ENCODE measurements at places on chromosomes 16 and 17.

DNA sequence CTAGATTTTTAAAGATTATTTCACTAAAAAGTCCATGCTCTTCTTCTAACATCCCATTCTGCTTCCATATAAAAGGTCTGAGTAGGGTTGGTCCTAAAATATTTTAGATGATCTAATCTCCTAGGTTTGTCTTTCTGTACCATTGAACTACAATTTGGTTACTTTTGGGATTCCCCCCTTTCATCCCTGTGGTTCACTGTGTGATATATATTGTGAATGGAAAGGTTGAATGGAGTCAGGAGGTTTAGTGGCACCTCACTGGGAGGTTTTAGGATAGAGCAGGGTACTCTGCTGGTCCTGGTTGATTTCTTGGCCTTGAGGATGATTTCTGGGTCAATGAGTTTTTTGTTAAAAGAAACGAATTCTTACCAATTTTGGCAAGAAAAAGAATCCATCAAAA lies 29.5 kb downstream of the MAP2K6 start:
- no peak for DNase-seq

GRCh38 chr16:715477-716199 lies 720 bp downstream of the METRN start:
- DNase-seq = peak; percentile 59

GRCh38 chr16:16017812-16018211 lies 68.4 kb downstream of the ABCC1 start:
- no peak for DNase-seq

GRCh38 chr17:77686903-77687302 lies 271.6 kb upstream of the TNRC6C start:
- no peak for DNase-seq

DNA sequence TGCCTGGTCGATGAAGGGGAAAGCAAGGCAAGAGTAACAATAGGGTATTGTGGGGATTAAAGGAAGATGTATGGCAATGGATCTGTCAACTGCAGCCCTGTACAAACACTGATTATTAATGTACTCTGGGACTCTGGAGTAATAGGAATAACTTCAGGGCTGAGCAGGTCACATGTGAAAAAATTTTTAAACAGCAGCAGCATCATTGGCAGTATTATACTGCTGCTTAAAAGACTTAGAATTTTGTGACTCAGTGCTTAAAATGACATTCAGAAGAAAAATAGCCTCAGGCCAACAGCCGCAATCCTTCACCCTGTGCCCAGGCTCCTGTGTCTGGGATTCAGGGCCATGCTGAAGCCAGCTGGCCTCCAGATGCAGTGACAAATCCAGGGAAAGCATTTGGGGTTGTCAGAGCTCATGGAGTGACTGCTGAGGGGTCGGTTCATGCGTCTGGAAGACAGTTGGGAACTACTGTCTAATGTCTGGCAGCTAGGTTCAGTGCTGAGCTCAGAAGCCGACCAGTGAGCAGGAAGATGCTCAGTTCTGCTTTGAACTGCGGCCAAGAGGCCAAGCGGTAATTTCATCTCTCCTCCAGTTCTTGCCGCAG lies 22.2 kb downstream of the TEX2 start:
- DNase-seq = no peak

DNA sequence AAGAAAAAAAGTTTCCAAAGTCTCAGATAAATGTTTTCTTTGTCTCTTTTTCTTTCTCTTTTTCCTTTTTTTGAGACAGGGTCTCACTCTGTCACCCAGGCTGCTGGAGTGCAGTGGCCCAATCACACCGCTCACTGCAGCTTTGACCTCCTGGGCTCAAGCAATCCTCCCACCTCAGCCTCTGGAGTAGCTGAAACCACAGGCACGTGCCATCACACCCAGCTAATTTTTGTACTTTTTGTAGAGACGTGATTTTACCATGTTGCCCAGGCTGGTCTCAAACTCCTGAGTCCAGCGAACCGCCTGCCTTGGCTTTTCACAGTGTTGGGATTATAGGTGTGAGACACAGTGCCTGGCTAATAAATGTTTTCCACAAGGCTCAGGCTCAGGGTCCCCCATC lies 53.3 kb upstream of the KSR1 start:
- DNase-seq = no peak

DNA sequence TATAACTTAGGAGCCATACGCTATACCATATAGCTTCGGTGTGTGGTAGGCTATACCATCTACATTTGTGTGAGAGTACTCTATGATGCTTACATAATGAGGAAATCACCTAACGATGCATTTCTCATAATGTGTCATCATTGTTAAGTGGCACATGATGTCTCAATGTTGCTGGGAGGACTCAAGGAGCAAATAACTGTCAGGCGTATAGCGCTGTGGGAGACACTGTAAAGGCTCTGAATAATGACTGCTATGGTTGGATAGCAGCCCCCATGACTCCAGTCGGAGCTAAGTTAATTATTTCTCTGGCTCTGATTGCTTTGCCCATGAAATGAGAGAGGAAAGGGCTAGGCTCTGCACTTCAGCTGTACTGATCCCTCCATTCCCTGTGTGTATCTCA lies 197.2 kb downstream of the RGS9 start:
- no peak for DNase-seq

DNA sequence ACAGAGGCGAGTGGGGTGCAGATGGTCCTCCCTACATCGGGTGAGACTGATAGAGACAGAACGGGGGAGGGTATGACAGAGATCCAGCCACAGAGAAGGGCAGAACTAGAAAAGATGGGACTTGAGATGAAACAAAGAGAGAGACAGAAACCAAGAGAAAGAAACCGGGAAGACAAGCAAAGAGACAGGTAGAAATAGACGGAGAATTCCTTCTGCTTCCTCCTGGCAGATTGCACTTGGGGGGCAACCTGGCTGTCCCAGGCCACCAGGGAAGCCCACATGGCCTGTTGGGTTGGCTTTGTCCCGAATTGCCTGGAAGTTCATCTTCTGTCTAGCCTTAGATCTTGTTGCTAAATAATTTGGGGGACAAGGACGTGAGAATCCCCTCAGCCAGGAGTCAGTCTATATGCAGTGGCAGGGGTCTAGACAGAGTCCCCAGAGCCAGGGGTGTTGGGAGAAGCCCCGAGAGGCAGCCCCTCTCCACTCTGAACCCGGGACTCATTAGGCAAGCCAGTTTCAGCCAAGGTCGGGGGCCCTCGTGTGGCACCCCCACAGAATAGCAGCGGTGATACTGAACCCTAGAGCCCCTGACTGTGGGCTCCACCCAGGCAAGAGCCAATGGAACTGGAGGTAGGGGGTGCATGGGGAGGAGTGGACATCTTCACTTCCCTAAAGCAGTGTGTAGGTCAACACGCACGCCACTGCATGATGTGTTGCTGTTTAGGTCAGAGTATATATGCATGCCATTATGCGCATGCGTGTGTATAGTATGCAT lies 627 bp upstream of the TSPOAP1 start:
- no peak for DNase-seq

- DNase-seq = no peak
Observed at GRCh38 chr16:49431040-49431439, 57.4 kb downstream of the C16orf78 start.

- peak; percentile 30 for DNase-seq
Observed at GRCh38 chr16:46853713-46854443, 22.9 kb upstream of the C16orf87 start.

- no peak for DNase-seq
Observed at GRCh38 chr17:2975469-2975958, 87.9 kb downstream of the OR1D5 start.

DNA sequence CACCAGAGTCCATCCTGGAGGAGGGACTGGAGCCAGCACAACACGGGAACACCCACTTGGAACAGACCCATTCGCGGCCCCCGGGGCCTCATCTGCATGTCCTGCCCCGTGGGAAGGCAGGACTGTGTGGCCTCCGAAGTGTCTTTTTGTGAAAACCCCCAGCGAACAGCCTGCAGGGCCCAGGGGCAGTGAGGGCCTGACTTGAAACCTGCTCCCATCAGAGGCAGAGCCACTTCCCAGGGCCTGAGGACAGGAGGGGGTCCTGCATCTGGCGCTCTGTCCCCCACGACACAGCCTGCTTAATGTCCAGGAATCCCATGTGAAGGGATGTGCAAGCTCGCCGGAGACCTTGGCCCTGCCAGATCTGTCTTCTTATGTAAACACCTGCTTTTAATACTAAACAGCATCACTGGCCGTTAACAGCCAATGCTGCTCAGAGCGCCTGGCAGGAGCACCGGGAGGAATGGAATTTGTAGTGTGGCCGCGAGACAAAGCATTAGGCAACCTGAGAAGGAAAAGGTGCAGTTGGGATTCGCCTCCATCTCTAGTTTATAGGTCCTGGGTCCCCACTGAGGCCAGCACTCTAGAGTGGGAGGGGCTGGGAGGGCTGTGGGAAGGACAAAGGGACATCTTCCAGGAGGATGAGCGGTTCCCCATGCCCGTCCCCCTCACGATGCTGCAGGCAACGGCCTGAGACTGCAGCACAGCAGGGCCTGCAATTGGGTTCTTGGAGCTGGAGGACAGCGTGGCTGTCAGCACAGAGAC lies 9.6 kb upstream of the EVPL start:
- DNase-seq = no peak

- DNase-seq = no peak
Observed at GRCh38 chr16:69794486-69794885, 32.4 kb downstream of the WWP2 start.

- no peak for DNase-seq
Observed at GRCh38 chr16:85593494-85594221, 19.5 kb upstream of the GSE1 start.

DNA sequence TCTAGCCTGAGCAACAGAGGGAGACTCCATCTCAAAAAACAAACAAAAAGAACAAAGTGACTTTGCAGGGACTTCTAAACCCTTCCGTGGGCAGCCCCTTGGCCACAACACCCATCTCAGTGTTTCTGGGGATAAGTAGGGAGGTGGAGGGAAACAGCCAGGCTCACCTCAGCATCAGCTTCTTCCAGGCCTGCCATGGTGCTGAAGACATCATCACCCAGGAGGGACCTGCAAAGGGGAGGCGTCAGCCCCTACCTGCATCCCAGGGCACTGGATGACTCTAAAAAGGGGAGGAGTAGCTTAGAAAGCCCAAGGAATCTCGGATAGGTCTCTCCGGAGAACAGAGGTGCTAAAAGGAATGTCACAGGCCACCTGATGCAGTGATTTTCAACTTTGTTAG lies 9.8 kb downstream of the FBF1 start:
- DNase-seq = no peak

DNA sequence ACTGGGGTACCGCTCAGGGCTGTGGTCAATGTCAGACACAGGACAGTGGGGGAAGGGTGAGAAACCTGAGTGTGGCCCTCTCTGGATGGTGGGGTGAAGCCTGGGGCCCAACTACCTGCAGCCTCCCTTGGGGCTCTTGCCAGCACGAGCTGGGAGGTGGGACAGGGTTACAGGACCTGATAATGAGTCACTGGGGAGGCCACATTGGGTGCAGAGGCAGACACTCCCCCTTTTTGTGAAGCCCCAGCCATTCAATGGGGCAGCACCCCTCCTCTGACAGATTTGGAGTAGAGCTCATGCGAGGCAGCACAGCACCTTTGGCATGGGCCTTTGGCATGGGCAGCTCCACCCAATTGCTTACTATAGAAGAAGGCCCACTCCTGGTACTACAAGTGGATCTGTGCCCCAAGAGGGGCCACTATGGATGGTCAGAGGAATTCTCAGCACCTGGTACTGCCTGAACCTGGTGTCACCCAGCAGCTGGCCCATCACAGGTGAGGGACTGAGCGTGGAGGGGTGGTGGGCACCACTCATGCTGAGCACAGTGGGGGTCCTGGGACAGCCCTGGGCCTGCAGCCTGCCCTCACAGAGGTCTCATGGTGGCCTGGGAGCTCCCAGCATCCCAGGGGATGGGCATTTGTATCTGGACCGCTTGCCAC lies 45.2 kb upstream of the SMPD3 start:
- DNase-seq = no peak

- DNase-seq = peak; percentile 56
Observed at GRCh38 chr16:53131363-53132071, 76.7 kb downstream of the CHD9 start.

GRCh38 chr16:50173316-50173715 lies 20.2 kb downstream of the TENT4B start:
- DNase-seq = no peak

- peak; percentile 48 for DNase-seq
Observed at GRCh38 chr17:27602721-27603420, 28.1 kb upstream of the LGALS9 start.

- no peak for DNase-seq
Observed at GRCh38 chr17:4220655-4221054, 43.1 kb downstream of the ANKFY1 start.

DNA sequence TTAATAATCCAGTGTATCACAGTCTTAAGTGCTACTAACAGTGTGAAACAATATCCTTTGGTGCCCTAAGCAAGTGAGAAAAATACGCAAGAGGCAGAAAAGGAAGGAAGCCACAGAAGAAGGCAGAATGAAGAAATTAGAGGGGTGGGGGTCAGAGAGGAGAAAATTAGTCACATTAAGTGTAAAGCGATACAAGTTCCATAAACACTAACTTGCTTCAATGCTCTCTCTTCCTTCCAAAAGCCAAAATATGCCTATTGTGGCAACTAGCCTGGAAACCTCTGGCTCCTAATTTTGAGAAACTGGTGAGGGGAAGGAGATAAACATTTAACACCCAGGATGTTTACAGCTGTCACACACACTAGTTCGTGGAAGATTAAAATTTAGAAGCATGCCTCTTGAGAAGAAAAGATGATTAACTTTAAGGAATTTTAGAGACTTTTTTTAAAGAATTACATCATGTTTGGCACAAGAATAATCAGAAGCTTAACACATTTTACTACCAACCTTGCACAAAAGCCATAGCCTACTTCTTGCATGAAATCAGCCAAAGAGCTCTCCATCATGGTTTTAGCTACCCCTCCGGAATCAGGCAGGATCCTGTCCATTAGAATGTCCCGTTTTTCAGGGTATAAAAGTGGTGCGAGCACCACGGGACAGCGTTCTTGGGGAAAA lies 44.7 kb downstream of the CNOT1 start:
- DNase-seq = no peak

GRCh38 chr17:6346986-6347385 lies 87.9 kb downstream of the AIPL1 start:
- no peak for DNase-seq

- peak; percentile 43 for DNase-seq
Observed at GRCh38 chr16:75263963-75264445, 12.6 kb upstream of the BCAR1 start.

GRCh38 chr17:385178-385835 lies 32.7 kb upstream of the RPH3AL start:
- DNase-seq = no peak

- no peak for DNase-seq
Observed at GRCh38 chr16:57392694-57393093, 11.9 kb upstream of the CCL17 start.

Measured in Caki2 (cell line).